ENCODE measurements at places on chromosomes 11 and 22. TPM values are rescaled to one million over a fixed set of nuclear protein-coding genes. Genes with fewer than 3 reads are reported as not detected.

The MLC1 gene
- total RNA-seq, result 0.18 TPM

The KRTAP5-10 gene
- total RNA-seq, result not detected

The NAALADL1 gene
- 17.3 TPM for total RNA-seq

The INPPL1 gene
- 78.4 TPM for total RNA-seq

The RAC2 gene
- 16.2 TPM for total RNA-seq

The OR52A1 gene
- total RNA-seq, result not detected
